GM04503 (cell line): ENCODE measurements at places on chromosomes 5 and 9.
A peak's percentile ranks its signal among the peaks of the same experiment; 100 is the strongest.

DNA sequence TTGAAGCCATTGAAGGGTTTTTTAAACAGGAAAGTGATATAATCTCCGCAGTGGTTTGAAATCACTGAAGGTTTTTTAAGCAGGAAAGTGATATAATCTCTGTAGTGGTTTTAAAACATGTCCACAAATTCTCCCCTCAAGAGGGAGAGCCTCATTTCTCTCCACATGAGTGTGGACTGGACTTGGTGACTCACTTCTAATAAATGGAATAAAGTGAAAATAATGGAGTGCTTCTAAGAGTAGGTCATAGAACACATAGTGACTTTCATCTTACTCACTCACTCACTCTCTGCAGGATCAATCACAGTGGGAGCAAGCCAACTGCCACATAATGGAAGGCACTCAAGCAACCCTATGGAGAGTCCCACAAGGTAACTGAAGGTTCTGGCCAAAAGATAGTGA, 12.0 kb downstream of the CTNNAL1 start:
- peak; percentile 67 for DNase-seq

GRCh38 chr5:179439181-179439985, 94.1 kb upstream of the ADAMTS2 start:
- DNase-seq: no peak

DNA sequence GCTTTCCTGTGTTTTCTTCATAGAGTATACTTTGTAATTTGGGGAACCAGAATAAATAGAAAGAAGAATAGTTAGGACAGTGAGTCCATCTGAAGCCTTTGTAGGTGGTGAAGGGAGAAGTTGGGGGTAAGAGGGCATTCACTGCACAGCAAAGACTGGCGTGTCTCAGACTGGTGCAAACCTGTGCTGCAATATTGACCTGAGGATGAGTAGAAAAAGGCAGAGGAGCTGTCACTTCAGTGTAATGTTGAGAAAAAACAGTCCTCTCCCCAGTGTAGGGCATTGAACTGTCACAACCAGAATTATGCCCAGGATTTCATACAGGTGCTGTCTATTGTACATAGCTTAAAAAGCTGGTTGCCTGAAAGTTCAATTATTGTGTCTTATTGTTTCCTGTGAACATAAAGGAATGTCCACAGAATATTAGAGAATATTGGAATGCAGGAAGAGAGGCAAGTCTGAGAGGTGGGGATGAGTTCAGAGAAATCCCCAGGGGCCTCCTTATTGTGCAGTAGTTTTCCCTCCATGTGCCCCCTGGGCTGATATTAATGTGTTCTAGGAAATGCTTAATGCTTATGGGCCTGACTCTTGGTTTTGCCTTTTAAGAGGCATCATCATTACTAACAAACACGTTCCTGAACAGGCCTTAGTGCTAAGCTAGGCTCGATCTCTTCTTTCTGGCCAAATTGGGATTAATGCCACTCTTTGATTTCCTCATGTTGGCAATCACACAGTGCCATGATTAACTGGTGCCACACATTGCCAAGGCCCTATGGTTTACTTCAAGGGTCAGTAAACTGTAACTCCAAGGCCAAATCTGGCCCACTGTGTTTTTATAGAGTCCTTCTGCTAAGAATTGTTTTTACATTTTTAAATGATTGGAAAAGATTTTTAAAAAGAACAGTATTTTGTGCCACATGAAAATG, 34.0 kb downstream of the DAPK1 start:
- no peak for DNase-seq

DNA sequence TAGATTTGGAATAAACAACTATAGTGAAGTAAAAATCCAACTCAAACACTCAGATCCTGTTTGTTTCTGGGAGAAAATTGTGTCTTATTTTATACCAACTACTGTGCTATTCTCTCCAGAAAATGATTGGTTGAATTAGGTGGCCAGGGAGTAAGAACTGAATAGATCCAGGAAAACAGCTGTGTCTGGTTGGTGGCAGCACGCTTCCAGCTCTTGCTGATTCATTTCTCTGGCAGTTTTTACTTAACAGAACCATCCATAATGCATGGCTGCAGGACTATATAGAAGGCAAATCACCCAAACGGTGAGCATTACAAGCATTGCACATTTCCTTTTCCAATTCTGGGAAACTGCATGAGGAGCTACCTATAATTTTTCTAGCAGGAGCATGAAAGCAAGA, 29.5 kb downstream of the DMAC1 start:
- DNase-seq: no peak

DNA sequence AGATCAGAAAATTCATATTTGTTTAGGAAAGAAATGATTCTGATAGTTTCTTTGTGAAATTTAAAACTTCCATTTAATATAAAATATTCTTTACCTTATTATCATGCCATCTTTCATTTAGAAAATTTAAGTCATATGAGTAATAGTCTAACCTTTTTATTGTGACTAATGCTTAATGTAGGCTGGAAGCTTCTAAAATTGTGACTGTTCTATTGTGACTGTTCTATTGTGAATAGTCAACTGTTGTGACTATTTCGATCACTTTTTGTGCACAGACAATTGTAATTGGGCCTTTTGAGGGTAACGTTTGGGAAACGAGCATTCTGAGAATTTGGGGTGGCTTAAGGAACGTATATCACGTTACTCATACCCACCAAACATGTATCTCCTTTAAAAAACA, 100.0 kb downstream of the PARP8 start:
- DNase-seq: no peak
